Activated CD8-positive, alpha-beta memory T cell treated with anti-CD3 and anti-CD28 coated beads, Interleukin-2, amount 50 U/mL, for 48 hours (primary cell): ENCODE measurements at places on chromosomes 13 and 19.

GRCh38 chr13:100875392-100876043 lies 200.9 kb upstream of the TMTC4 start:
- no peak for DNase-seq

DNA sequence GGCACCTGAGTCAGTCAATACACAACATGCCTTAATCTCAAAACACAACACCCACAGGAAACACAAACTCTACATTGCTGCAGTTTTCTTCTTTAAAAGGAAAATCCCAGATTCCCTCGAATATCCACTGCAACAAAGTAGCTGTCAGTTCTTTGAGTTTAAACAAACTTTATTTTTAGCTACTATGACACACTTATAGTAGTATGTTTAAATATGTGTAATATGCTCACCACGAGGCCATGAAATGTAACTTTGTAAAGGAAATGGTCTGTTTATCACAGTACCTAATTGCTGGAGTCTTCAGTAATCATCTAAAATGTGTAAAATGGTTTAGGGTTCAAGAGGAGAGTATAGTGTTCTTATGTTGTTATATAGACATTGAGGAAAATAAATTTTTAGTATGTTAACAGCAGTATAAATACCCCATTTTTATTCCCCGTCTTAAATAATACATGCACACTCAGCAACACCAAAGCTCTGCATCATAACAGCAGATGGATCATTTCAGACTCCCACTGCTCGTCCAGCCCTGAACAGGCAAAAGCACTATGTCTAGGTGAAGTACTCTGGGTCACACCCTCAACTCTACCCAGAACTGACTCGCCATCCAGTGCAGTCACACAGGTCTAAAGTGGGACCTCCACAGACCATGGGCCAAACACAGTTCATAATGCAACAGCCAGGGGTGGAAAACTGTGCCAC lies 20.6 kb downstream of the TUBGCP3 start:
- DNase-seq, result no peak

- no peak for DNase-seq
Measured at GRCh38 chr13:99688776-99689175, 187.5 kb downstream of the TM9SF2 start.

DNA sequence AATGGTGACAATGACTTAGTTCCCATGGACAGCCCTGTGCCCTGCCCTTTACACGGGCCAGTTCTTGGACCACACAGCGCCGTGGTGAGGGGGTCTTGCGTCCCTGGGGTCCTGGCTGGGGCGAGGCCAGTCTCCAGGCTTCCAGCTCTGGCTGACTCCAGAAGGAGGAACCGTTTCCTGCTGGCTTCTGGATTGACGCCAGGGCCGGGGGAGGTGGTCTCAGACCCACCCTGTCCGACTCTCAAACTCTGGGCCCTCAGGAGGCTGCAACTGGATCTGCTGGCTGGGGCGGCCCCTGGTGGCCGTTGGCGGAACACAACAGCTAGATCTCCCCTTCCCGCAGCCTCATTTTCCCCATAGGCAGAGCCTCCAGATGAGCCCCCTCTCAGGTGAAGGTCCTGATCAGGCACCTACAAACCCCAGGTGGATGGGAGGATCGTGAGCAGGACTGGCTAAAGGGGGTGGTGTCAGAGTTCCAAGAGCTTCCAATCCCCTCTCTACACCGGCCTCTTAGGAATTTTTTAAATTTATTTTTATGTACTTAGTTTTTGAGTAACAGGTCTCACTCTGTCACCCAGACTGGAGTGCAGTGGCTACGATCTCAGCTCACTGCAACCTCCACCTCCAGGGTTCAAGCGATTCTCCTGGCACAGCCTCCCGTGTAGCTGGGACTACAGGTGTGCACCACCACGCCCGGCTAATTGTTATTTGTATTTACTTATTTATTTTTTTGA lies 8.0 kb downstream of the CCDC194 start:
- peak; percentile 87 for DNase-seq

DNA sequence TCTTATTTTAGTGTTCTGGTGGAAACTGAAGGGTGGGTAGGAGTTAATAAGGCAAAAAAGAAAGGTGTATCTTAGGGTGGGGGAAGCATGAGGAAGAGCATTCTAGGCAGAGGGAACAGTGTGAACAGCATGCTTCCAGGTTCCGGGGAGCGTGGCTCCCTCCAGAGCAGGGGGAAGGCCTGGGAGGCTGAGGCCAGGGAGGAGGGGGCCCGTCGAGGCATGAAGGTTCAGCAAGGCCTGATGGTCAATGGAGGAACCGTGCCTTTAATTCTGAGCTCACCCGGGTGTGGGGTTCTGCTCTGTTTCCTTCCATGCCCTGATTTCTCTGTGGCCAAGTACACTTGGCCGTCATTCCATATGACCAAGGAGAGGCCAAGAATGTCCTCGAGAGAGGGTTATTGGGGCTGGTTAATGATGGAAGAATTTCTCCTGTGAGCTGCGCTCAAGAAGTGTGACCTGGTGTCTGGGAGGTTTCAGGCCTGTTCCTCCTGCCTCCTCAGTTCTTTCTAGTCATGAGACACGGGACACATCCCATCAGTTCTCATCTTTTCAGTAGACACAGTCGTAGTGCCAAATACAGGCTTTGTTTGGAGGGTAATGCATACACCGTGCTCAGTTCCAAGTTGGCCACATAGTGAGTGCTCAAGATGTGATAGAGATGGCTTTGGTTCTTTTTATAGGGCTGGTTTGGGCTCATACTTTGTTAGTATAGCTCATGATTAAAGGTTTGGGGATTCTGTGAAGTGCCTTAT lies 73.6 kb downstream of the SIPA1L3 start:
- DNase-seq, result no peak

GRCh38 chr19:15235781-15236180 lies 3.5 kb upstream of the EPHX3 start:
- no peak for DNase-seq

DNA sequence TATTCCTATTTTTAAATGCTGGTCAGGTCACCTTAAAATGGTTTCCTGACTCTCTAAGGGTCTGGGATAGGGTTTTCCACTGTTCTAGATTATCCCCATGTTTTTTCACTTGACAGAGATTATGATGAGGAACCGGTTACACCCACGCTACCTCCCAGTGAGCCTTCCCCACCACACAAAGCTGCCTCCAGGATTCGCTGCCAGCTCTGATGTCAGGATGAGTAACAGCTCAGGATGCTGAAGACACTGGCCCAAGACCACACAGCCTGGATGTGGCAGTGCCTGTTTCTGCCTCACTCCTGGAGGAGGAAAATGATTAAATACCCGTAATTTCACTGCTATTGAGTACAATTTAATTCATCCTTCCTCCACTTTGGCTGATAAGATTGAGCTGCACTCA lies 22.9 kb downstream of the ZNF114 start:
- DNase-seq, result no peak

DNA sequence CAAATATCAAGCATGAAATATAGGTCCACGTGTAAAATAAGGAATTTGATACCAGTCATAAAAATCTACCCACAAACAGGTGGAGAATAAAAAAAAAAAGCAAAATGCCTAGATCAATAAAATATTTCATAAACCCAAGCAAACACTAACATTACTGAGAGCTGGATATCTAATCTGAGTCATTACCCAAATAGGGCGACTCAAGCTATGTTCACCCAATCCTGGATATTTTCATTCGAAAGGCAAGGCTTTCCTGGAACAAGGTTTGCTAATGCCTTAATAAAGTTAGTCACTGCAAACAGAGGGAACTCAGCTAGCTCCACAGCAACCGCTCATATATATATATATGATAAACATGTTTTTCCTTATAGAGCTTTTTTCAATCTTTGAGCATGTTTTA lies 33.5 kb upstream of the TM9SF2 start:
- no peak for DNase-seq

GRCh38 chr13:20403826-20404225 lies 121.8 kb downstream of the CRYL1 start:
- no peak for DNase-seq

DNA sequence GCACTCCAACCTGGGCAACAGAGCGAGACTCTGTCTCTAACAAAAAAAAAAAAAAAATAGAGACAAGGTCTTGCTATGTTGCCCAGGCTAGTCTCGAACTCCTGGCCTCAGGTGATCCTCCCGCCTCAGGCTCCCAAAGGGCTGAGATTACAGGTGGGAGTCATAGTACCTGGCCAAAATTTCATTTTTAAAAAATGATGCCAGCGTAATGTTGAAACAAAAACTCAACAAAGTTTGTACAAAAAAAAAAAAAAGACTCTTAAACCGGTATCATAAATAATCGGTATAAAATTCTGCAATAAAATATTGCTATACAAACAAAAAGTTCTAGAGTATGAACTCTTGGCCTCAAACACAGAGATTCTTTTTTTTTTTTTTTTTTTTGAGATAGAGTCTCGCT lies 3.5 kb downstream of the GMFG start:
- no peak for DNase-seq

GRCh38 chr19:13838435-13839129 lies 38.4 kb upstream of the NANOS3 start:
- no peak for DNase-seq

DNA sequence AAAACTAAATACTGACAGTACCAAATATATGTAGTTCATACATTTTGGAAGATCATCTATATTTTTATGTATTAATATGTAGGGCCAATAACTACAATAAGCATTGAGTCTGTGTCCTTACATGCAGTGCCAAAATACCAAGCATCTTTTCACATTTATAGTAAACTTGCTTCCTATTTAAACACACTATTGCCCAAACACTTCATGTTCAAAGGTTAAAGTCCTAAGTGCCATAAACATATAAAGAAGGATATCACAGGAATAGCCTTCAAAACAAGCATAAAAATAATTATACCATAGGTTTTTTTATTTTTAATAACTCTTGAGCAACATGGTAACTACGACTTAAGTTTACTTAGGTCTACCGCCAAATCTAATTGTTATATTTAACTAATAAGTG lies 27.1 kb downstream of the EXOSC8 start:
- DNase-seq, result no peak

DNA sequence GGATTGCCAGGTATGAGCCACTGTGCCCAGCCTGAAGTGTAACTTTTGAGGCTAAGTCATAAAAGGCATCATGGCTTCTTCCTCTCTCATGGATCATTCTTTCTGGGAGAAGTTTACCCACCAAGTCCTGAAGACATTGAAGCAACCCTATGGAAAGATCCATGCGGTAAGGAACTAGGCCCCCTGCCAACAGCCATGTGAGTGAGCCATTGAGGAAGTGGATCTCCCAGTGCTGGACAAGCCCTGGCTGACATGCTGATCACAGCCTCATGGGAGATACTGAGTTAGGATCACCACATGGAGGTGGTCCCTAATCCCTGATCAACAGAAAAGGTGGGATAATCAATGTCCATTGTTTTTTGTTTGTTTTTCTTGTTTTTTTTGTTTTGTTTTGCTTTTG lies 3.3 kb upstream of the NUDT19 start:
- DNase-seq, result no peak

- no peak for DNase-seq
Measured at GRCh38 chr19:5436106-5436947, 18.9 kb upstream of the ZNRF4 start.

DNA sequence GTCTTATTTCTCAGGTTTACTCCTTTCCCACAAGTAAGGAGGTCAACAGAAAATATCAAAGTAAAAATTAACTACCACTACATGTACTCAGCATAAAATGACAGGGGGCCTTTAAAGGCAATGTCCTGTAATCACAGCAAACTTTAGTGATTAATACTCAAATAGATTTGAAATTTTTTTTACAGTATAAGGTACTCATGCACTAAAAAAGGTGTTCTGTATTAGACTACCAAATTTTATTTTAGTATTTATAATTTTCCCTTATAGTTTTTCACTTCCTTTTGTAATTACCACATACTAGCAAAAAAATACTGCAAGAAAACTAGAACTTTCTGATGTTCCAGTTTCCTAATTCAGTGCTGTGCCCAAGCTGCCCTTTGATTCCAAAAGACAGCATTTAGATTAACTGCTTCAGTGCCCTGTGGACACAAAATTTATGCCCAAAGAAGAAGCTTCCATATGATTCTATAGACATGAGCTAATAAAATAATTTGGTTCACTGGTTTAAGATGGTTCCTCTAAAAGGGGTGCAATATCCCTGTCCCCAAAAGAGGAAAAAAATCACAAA lies 70.6 kb downstream of the KLF12 start:
- no peak for DNase-seq

GRCh38 chr13:112143046-112143752 lies 76.2 kb downstream of the SOX1 start:
- no peak for DNase-seq

DNA sequence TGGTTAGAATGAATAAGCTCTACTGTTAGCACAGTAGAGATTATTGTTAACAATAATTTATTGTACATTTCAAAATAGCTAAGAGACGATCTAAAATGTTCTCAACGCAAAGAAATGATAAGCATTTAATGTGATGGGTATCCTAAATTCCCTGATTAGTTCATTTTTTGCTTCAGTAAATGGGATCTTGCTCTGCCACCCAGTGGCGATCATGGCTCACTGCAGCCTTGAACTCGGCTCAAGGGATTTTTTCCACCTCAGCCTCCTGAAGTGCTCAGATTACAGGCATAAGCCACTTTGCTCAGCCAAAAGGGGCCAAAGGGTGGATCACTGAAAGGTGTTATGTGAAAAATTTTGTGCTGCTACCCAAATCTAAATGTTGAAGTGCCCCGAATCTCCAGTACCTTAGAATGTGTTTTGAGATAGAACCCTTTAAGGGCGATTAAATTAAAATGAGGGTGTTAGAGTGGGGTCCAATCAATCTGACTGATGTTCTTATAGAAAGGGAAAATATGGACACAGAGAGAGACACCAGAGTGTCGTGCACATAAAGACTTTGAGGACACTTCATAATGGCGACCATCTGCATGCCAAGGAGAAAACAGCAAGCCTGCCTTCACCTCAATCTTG lies 31.5 kb upstream of the ZNF766 start:
- DNase-seq, result peak; percentile 74

DNA sequence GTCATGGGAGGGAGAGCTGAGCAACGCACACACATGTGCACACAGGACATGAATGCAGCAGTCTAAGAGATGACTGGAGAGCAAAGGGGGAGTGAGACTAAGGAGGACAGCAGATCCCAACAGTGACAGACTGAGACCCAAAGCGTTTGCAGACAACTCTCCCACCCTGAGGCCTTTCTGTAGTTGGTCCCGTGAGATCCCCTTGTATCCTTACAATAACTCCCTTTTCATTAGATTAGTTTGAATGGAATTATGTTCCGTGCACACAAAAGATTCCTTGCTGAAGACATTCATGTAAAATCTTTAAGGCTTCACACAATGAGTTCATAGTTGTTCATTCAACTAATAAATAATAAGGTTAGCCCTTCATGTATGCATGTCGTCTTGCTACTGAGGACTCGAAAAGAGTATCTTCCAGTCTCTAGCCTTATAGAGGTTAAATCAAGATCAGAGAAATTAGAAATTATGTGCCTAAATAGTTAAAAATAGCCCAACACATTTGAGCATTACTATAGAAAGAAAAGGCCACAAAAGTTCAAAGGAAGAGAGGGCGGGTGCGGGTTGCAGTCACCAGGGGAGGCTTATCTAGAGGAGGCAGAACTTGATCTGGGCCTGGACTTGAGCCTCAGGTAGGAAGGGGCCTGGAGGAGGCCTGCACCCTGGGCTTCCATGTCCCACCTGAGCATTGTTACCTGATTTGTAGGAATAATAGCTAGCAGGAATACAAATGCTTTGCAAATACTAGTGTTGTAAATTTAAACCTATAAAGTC lies 3.1 kb upstream of the GTF3A start:
- DNase-seq, result no peak

GRCh38 chr13:24127116-24127631 lies 33.3 kb upstream of the SPATA13 start:
- DNase-seq, result peak; percentile 62
